ENCODE measurements at places on chromosomes 13 and 19.

GRCh38 chr19:1082165-1082927 is 12.8 kb downstream of the POLR2E start:
- DNase-seq = no peak

DNA sequence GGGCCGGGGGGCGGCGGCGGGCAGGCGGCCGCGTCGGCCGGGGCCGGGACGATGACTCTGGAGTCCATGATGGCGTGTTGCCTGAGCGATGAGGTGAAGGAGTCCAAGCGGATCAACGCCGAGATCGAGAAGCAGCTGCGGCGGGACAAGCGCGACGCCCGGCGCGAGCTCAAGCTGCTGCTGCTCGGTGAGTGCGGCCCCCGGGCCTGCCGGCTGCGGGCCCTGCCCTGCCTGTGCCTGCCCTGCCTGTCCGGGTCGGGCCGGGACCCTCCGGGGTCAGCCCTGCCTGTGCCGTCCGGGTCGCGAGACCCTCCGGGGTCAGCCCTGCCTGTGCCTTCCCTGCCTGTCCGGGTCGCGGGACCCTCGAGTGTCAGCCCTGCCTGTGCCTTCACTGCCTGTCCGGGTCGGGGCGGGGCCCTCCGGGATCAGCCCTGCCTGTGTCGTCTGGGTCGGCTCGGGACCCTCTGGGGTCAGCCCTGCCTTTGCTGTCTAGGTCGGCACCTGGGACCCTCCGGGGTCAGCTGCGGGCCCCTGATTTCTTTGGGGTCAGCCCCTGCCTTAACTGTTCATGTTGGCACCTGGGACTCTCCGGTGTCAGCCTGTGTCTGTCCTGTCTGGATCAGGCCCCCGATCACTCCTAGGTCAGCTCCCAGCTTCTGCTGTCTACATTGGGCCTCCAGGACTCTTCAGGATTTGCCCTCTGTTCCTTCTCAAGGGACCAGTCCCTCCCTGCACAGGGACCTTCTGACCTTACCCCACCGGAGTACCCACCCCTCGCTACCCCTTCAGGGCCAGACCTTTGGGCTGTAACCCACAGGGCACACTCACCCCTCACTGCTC is 659 bp downstream of the GNA11 start:
- DNase-seq = no peak

DNA sequence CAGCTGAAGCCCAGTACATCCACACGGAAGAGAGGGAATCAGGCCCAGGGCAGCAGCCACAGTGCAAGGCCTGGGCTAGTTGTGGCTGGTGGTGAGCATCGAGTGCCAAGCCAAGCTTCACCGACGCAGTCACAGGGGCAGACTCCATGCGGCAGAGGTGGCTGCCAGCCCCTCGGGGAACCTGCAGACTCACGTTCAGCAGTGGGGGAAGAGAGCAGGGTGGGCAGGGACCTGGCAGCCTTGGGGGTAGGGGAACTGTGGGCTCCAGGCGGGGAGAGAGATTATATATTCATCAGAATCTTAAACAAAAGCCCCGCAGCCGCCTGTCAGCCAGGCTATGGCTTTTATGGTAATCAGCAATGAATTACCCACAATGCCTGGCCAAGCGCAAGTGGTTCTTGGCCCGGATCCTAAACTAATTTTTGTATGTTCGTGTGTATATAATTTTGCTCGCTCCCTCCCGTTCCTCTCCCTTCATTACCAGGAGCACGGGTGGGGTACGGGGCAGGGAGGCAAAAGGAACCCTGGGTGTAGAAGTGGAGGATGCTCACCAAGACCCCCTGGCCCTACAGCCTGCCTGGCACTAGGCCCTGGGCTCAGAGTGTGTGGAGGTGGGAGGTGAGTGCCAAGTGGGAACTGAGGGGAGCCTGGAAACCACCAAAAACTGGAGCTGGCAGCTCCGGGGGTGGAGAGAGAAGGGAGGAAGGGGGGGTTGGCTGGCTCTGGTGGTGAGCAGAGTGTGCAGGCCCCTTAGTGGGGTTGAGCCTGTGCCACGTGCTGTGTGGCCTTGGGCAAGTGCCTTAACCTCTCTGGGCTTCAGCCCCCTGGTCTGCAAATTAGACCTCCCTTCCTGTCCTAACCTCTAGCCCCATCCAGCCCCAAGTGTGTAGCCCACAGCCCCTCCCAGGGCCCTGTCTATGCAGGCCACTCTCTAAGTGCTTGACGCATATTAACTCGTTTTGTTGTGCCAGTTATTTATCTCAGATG is 31.9 kb downstream of the PTPRS start:
- no peak for DNase-seq

GRCh38 chr19:39841041-39841440 is 5.1 kb downstream of the FBL start:
- DNase-seq = no peak

- no peak for DNase-seq
Measured at GRCh38 chr19:51259348-51260245, 8.7 kb downstream of the SIGLECL1 start.

DNA sequence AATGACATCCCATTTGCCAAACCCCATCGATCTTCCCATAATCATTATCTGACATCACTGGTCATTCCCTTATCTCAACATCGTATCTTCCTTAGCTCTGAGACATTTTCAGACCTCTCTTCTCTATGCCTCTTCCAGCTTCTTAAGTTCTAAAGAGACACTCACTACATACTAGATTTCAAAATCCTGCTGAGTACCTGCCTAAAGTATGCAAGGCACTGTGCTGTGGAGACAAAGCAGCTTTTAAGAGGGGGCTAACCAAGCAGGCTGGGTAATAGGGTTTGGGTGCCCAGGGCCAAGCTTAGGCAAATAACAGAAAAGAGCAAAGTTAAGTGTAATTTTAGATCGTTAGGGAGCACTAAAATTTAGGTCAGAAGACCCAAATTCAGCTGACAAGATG is 3.4 kb upstream of the POMP start:
- peak; percentile 47 for DNase-seq

Measured in BJ (cell line).